Astrocyte of the cerebellum (primary cell): ENCODE measurements at places on chromosomes 13 and 19.

DNA sequence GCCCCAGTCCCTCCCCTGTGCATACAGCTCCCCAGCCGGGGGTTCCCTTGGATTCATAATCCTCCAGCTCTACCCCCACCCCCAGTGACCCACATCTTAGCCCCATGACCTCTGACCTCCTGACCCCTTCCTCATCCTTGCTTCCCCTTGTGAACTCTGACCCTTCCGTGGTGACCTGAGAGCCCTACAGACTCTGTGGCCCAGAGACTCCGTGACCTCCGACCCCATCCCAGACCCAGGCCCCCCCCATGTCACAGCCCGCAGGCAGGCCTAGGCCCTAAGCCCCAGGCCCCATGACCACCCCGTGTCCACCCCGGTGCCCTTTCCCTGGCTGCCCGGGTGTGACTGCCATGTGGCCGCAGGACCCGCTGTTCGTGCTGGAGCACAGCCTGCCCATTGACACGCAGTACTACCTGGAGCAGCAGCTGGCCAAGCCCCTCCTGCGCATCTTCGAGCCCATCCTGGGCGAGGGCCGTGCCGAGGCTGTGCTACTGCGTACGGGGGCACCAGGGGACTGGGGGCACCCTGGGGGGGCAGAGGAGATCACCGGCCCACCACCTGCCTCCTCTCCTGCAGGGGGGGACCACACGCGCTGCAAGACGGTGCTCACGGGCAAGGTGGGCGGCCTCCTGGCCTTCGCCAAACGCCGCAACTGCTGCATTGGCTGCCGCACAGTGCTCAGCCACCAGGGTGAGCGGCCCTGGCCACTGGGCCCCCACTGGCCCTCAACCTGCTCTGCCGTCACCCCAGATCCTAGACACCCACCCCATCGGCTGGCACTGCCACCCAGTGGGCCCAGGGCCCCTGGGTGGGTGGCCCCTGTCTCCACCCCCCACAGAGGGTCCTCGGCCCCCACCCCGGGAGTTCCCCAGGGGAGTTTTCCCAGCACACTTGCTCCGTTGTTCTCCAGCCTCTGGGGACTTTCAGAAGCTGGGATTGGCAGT, 2.4 kb upstream of the SPIB start:
- no peak for DNase-seq

GRCh38 chr13:112188298-112188610, 121.3 kb downstream of the SOX1 start:
- no peak for DNase-seq

DNA sequence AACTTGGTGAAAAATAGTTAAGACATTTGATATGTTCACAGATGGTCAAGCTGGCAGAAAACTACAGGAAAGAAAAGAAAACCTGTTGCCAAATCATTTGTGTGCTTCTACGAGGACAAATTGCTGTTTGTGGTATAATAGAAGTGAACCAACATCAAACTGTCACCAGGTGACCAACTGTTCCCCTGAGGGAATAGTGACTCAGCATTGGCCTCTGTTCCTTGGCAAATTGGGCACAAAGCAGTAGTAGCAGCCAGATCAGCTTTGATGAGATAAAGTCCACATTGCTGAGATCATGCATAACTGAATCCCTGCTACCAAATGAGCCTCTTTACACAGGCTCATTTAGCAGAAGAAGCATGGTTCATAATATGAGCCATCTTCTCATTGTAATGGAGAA, 103.5 kb downstream of the POSTN start:
- DNase-seq = no peak

DNA sequence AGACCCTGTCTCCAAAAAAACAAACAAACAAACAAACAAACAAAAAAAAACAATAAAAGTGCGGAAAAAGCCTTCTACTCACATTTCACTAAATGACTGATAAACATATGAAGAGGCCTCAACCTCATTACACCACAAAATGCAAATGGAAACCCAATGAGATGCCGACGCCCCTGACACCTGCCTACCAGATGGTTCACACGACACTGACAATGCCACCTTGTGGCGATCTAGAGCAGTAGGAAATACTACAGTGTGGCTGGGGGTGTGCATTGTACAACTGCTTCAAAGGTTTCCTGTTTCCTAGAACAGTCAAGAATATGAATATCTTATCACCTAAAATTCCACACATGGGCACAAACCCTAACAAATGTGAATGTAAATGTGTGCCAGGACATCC, 14.0 kb downstream of the SCGB2B2 start:
- no peak for DNase-seq

DNA sequence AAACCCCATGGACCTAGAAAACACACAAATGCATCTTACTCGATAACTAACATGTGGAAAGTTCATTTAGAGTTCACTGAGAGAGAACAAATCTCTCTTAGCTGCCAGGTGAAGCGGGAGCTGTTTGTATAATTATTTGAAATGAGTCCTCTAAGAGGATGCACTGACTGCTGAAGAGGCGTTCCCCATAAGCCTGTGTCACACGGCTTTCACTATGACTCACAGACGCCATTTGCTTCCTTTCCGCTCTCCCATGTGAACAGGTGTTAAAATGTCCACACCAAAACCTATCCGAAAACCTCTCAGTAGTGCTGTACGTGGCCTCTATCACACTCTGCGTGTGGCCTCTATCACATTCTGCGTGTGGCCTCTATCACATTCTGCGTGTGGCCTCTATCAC, 101.8 kb downstream of the SOX1 start:
- DNase-seq = no peak

GRCh38 chr13:70844391-70845108, 736.3 kb upstream of the KLHL1 start:
- DNase-seq = no peak
